Frontal cortex (tissue), 4 donors: ENCODE measurements at places on chromosomes 11 and 22.

DNA sequence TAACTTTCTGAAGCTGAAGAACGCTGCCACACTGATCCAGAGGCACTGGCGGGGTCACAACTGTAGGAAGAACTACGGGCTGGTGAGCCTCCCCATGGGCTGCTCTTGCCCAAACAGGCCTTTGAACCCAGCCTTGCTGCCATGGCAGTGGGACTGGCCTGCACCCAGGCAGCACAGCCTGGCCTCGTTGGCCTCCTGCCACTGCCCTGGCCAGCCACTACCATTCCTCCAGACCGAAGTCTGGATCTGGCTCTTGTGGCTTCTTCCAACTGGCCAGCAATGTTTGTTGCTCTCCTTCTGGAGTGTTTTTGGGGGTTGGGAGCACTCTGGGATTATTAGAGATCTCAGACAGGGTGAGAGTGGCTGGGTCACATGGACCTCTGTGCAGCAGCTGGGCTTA lies 51.0 kb downstream of the MYO7A start:
- DNase-seq, result no peak

- no peak for DNase-seq
Observed at GRCh38 chr11:69361466-69361865, 67.5 kb downstream of the MYEOV start.

DNA sequence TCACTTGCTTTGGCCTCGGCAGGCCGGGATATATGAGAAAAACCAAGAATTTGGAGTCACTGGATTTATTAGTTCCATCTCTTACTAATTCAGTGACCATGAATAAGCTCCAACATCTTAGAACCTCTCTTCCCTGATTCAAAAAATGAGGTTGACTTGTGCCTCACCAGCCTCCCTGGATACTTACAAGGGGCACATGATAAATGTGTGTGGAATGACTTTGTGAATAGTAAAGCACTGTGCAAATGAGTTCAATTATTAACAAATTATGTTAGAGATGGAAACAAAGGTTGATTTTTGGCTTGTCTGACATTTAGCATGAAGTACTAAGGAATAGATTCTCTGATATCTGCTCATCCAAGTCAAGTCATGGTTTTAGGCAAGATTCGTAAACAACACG lies 104.1 kb downstream of the TRIM44 start:
- no peak for DNase-seq

DNA sequence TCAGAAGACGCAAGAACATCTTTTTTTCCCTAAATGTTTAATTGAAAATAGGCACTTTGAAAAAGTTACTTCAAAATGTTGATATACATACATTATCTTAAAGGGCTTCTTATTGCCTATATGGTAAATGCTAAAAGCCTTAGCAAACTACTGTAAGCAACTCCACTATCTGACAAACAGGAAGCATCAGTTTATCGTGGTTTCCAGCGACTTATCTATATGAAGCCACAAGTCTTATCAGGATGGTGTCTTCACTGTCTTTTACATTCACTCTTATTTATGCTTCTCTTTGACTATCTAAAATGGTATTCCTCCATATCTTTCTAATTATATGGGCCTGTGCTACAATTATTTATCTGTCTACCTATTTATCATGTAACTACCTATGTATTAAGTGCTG lies 2091.9 kb downstream of the LRRC4C start:
- DNase-seq, result no peak

DNA sequence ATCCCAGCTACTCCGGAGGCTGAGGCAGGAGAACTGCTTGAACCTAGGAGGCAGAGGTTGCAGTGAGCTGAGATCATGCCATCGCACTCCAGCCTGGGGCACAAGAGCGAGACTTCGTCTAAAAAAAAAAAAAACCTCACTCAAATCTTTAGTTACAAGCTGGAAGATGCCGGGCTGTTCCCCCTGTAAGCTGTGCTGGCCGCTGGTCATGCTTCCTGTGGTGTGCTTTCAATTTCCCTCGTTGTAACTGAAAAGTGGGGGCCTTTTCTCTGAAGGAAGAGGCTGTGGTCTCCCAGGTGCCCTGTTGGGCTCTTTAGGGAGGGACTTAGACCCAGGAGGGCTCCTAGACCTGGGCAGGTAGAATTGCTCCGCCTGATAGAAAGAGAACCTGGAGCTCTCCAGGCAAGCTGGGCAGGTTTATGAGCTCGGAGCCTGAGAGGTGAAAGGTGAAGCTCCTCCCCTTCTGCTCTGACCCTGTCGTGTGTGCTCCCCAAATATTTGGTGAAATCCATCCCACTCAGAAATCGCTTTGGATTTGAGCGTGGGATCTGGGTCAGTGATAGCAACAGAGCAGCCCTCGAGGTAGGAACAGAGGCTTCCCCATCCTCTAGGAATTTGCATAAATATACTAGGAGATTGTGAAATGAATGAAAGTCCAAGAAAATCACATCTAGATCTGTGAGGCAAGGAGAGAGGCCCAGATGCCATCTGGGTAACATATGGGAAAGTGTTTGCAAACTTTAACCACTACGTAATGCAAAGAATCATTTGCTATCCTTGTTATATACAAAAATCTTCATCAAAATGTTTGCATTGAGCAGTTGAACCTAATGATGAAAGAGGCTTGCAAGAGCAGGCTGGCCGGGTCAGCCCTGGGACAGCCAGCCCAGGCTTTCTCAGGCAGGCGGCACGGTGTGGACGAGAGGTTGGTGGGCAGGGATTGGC lies 154.3 kb downstream of the FBXO7 start:
- DNase-seq, result no peak

DNA sequence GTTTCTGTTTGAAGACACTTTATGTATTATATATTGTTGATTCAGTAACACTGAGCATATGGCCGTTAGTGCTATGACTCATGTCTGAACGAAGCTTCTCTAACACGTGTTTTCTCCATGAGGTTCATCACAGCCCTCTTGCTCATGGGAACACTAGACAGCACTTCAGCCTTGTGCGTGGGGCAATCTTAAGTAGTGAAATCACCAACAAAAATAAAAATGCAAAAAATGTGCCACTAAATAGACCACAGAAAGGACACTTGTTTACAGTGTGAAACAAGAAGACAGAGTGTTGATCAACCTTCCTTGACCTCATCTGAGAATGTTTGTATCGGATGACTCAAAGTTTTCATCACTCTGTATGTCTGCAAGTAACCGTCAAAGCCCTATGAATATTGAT lies 94.5 kb downstream of the FDX1 start:
- no peak for DNase-seq

DNA sequence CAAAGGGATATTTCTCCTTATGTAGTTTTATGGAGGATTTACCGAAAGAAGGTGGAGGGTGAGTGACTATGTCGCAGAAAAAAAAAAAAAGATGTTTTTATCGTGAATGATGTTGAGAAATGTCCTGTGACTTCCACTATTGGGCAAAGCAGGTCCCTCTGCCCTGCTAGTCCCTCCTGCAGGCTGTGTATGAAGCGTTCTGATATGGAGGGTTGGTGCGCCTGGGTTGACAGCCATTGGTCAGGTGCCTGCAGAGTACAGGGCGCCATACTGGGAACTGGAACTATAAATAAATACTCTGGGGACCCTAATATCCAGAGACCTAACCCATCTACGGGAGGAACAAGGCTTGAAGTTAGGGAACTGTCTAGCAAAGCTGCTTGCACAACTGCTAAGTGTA lies 1.5 kb downstream of the IL17RA start:
- DNase-seq, result no peak
